ENCODE measurements at places on chromosomes 2 and 18.

GRCh38 chr18:74869904-74870863 lies 272.5 kb downstream of the ZNF407 start:
- no peak for DNase-seq

- DNase-seq, result peak; percentile 86
Measured at GRCh38 chr2:136116813-136117390, 1.0 kb downstream of the CXCR4 start.

- DNase-seq, result peak; percentile 39
Measured at GRCh38 chr2:144328938-144329337, 191.0 kb downstream of the ZEB2 start.

GRCh38 chr18:46398005-46398404 lies 259.0 kb downstream of the LOXHD1 start:
- peak; percentile 30 for DNase-seq

GRCh38 chr2:42345986-42346385 lies 15.0 kb downstream of the COX7A2L start:
- DNase-seq, result no peak

- DNase-seq, result no peak
Measured at GRCh38 chr2:115910270-115910669, 1467.8 kb downstream of the DPP10 start.

DNA sequence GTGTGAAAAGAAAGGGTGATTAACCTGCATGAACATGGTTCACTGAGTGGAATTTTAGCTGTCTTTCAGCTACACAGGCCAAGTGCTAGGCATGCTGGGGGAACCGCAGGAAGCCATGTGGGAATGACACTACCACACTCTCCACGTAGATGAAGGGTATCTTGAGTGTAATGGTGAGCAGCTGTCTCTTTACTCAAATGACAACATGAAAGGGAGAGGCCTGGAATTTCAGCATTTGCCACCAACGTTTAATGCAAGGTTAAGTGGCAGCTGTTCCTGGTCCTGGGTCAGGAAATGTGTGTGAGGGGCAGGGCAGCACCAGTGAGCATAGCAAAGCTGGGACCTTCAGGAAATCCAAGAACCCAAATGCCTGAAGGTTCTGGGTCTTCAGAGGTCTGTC lies 588.4 kb downstream of the SLC4A3 start:
- no peak for DNase-seq

DNA sequence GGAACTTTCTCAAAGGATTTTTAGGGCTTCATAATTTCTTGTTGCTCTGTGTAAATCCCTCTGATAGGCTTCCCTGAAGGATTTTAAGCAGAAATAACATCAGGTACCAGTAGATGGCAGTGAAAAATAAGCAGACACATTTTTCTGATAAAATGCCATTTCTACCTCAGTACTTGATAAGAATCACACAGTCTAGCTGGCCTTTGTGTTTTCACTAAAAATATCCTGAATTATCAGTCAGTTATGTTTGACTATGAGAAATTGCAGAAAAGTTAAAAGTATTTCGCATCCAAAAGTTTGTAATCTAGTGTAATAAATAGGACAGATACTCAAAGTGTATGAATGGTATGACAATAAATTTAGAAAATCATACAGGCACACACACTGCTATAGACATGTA lies 68.7 kb downstream of the DNAJC10 start:
- no peak for DNase-seq

- DNase-seq, result no peak
Measured at GRCh38 chr18:13633700-13634099, 92.7 kb downstream of the FAM210A start.
